ENCODE measurements at places on chromosomes 11 and 22.

DNA sequence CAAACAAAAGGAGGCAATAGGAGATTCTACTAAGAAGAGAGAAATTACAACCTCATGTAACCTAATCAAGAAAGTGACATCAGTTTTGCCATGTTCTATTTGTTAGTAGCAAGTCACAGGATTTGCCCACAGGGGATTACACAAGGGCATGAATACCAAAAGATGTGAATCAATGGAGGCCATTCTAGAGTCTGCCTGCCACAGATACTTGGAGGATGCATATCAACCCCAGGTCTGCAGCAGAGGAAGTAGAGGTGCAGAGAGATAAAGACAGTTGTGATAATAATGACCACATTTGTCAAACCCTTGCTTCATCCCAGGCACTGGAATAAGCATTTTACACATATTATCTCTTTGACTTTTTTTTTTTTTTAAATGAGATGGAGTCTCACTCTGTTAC is 2.4 kb upstream of the ASCC2 start:
- DNase-seq: no peak

DNA sequence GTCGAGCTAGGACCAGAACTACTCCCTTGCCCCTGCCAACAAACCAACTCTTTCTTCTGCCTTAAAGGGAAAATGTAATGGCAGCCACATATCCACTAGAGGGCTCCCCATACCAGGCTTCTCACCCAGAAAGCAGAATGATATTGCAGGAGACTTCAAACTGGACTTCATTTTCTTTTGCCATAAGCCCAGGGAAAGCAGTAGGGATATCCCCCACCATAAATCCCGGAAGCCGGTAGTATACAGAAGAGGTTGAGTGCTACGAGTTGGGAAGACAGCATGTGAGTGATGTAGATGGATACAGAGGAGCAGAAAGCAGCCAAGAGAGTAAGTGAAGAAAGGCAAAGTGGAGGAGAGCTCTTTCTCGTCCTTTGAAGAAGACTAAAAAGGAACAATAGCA is 12.1 kb downstream of the PLAAT5 start:
- DNase-seq: peak; percentile 3

DNA sequence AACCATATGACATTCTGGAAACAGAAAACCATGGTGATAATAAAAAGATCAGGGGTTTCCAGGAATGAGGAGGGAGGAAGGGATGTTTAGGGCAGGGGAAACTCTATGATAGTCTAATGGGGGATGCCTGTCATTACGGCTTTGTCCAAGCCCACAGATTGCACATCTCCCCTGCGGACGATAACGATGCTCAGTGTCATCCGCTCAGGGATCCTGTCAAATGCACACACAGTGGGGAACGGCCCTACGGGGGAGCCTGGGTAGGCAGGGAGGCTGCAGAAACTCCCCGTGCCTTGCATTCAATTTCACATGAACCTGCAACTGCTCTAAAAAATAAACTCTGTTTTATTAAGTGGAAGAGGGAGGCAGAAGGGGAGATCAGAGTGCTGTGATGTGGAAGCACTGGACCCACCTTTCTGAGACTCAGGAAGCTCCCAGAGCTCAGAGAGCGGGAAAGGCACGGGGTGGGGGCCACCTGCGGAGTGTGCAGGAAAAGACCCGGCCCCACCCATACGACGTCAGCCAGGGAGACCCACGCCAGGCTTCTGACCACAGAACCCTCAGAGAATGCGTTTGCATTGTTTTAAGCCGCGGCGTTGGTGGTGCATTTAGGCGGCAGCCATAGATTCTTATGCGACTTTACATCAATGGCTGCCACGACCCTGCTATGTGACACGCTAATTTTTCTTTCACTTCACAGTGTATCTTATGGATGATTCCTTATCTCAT is 543.5 kb downstream of the BRD1 start:
- no peak for DNase-seq

GRCh38 chr22:19846620-19847344 is 7.9 kb downstream of the GNB1L start:
- DNase-seq: no peak

GRCh38 chr22:23110190-23110921 is 31.4 kb downstream of the RSPH14 start:
- DNase-seq: peak; percentile 24

- peak; percentile 50 for DNase-seq
These were observed at the start of gene NOL12 for GRCh38 chr22:37686002-37686982. TSS of gene NOL12 (plus strand) at chr22:37686343. CDS start at chr22:37686393, 50 bp downstream.

- DNase-seq: no peak
These were observed 7.5 kb downstream of the CRYBB1 start for GRCh38 chr22:26610072-26610958.

- no peak for DNase-seq
These were observed 15.8 kb upstream of the WNT7B start for GRCh38 chr22:45992737-45993136.

DNA sequence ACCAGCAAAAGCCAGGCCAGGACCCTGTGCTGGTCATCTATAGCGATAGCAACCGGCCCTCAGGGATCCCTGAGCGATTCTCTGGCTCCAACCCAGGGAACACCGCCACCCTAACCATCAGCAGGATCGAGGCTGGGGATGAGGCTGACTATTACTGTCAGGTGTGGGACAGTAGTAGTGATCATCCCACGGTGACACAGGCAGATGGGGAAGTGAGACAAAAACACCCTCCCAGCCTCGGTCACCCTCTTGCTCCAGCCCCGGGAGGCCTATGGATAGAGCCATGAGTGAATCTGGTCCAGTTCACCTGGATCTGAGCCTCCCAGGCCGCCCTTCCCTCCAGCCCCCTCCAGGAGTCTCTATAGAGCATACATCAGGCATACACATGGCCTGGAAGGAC is 115.2 kb upstream of the IGLL5 start:
- DNase-seq: no peak

DNA sequence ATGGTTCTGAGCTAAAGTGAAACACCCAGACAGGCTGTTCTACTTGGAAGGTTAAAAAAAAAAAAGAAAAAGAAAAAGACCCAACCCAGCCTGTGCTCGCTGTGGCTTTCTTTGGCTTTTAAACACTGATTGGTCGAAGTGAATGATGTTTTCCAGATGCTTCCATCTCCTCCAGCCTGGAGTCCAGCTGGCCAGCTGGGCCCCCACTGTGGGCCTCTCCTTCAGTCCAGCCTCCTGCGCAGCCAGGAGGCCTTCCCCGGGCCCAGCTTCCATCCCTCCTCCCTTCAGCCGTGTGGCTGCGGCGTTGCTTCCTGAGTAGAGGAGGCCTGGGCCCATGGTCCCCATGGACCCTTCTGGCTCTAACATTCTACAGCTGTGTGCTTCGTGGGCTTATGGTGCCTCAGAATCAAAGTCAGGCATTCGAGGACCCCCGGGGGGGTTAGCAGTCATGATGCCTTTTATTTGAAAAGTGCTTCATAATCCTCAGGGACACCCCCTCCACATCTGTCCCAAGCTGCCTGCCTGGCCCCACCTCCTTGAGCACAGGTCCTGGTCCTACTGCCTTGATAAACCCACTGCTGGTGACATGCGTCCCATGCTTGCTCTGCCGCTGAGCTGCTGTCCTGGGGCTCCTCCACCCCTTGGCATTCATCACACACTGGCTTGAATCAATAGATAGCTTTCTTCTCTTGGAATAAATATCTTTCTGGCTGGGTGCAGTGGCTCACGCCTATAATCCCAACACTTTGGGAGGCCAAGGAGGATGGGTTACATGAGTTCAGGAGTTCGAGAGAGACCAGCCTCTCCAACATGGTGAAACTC is 42.2 kb upstream of the FBLN1 start:
- DNase-seq: no peak

- DNase-seq: no peak
These were observed 16.9 kb upstream of the CDC42BPG start for GRCh38 chr11:64861227-64861975.

DNA sequence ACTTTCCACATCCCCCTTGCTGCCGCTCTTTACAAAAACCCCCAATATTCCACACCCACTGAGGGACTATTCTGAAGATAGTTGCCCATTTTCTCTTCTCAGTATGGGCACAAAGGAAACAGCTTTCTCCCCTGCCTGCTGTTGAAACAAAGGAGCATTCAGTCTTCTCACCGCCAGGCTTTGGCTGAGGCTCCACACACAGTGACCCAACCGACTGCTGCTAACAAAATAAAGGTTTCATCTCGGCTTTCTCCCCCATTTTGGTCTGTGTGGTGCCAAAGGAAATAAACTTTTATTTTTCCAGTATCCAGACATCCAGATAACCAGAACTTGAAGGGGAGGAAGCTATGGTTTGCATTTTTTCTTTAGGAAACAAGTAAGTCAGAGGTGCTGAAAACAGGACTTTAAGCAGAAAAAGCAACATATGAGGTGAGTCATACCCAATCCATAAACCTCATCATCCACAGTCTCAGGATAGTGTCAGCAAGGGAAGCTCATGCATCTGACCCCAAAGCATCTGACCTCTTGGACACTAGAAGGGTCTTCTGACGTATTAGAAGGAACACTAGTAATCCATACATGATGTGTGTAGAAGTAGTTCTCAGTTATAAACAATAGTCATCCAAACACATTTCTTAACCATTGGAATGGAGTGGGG is 6.4 kb downstream of the CLMP start:
- no peak for DNase-seq

Measured in DMS 273 treated with DMSO at 0.1 percent for 48 hours (cell line).